ENCODE measurements at places on chromosomes 1 and 21.
A peak's percentile ranks its signal among the peaks of the same experiment; 100 is the strongest.

- no peak for DNase-seq
These were observed 6.8 kb downstream of the CR1 start for GRCh38 chr1:207502726-207503125.

DNA sequence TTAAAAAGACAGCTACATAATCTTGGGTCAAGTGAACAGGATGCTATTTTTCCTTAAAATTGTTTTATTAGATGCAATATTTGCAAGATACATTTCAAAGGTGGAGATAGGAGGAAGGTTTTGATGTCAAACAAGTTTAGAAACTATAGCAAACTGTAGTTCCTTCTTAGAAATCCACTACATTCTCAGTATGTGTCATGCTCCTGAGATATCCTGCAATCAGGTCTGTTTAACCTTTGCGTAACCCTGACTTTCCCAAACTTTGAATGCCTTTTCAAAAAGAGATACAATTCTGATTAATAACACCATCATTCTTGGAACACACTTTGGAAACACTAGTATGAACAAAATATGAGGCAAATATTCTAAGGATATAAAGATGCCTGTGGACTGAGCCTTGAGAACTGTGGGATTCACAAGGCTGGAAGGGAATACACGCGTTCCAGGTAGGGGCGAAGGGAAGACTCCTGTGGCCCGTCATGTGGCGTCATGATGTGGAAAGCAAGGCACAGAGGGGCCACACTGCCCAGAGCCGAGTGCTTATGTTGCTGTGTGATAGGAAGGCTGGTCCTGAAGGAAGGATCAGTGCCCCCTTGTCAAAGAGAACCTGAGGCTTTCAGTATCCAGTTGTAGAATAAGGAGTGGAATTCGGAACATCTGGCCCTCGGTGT is 19.6 kb upstream of the TARBP1 start:
- DNase-seq, result no peak

DNA sequence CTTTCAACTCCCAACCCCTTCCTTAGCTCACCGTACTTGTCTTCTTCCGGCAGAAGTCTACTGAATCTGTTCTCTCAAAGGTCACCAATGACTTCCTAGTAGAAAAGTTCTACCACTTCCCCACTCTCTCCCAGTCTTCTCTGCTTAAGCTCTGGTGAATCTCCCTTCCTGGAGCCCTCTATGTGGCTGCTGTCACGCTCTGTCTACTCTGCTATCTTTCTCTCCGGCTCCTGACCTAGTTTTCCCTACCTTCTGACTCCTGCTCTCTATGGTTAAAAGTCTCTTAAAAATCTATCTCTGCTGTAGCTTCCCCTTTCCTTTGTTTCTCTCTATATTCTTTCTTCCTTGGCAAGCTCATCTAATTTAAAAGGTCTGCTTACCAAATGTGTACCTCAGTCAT is 350.1 kb upstream of the GREM2 start:
- DNase-seq, result no peak

DNA sequence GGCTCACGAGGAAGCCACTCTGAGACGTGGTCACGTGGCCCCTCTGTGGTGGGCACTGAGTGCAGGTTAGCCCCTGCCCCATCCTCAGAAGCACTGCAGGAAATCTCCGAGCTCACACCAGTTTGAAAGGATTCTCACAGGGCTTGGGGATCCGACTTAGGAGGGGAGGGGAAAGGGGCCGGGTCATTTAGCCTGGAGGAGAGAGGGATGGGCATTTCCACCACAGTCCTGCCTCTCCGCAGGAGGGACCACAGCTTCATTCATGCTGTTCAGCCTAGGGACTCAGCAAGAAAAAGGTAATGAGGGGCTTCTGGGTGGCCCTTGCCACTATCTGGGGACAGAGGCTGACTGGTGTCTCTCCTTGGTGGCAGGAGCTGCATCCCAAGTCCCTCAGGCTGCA is 126.5 kb downstream of the NPHP4 start:
- DNase-seq, result no peak

GRCh38 chr1:163509114-163509513 is 187.4 kb downstream of the NUF2 start:
- DNase-seq, result no peak

GRCh38 chr1:16164213-16165072 is 8.6 kb upstream of the EPHA2 start:
- no peak for DNase-seq

DNA sequence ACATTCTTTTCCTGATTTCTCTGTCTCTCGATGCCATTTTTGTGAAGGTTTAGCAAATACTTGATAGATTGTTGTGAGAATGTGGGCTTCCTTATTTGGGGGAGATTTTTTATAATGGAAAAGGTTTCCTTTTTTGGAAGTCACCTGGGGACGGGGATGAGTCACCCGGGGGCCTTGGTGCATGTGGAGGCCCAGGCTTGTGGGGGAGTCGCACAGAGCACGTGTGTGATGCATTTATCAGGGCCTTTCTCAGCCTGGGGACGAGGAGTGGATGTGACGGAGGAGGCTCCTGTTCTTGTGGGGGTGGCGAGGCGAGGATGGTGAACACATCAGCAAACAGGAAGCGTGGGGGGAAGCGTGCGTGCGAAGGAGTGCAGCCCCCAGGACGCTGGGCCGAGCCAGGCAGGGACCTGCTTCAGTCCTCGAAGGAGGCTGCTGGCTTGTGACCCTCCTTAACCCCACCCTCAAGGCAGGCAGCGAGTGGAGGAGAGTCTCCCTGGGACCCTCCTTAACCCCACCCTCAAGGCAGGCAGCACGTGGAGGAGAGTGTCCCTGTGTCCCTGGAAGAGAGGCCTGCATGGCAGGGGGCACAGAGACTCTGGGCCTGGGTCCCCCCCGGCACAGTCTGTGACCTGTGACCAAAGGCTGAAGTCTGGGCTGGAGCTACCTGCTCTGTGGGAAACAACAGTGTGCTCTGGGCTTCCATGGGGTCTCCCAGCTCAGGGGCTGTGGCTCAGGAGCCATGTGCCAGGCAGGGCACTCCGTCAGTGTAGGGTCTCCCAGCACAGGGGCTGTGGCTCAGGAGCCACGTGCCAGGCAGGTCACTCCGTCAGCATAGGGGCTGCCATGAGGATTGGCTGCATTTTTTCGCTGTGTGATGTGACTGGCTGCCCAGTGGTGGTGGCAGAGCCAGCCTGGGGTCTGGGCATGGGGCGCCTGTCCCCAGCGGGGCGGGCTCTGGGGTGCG is 57.2 kb downstream of the AGPAT3 start:
- DNase-seq, result peak; percentile 46

GRCh38 chr1:81192647-81193642 is 607.8 kb upstream of the ADGRL2 start:
- no peak for DNase-seq

DNA sequence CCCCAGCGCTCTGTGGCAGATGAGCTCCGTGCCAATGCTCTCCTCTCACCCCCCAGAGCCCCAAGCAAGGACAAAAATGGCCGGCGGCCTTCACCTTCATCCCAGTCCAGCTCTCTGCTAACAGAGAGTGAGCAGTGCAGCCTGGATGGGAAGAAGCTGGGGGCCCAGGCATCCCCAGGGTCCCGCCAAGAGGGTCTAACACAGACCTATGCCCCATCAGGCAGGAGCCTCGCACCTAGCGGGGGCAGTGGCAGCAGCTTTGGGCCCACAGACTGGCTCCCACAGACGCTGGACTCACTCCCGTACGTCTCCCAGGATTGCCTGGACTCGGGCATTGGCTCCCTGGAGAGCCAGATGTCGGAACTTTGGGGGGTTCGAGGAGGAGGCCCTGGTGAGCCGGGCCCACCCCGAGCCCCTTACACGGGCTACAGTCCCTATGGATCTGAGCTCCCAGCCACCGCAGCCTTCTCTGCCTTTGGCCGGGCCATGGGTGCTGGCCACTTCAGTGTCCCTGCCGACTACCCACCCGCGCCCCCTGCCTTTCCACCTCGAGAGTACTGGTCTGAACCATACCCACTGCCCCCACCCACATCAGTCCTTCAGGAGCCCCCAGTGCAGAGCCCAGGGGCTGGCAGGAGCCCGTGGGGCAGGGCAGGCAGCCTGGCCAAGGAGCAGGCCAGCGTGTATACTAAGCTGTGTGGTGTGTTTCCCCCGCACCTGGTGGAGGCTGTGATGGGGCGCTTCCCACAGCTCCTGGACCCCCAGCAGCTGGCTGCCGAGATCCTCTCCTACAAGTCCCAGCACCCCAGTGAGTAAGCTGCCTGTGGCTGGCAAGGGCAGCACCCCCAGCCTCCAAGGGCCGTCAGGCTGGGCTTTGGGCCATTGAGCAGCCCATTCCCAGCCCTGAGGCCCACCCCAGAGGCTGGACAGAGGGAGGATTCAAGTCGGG is 8.7 kb downstream of the ZC3H12A start:
- DNase-seq, result peak; percentile 11

DNA sequence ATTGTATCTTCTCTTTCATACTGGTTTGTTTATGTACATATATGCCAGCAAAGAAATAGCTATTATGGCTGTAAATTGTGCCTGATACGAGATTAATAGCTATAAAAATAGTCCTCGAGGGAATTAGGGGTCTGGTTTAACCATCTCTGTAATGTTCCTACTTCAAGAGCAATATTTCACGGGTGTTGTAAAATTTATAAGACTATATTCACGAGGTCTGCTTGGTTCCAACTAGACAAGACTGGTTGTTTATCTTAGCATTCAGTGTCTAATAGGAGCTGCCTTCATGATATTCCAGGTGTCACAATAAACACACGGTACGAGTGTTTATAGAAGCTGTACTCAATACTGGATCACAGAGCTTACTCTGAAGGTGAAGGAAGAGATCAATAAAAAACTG is 389.9 kb downstream of the SIPA1L2 start:
- DNase-seq, result no peak

GRCh38 chr21:19557488-19557887 is 1153.9 kb upstream of the TMPRSS15 start:
- no peak for DNase-seq

DNA sequence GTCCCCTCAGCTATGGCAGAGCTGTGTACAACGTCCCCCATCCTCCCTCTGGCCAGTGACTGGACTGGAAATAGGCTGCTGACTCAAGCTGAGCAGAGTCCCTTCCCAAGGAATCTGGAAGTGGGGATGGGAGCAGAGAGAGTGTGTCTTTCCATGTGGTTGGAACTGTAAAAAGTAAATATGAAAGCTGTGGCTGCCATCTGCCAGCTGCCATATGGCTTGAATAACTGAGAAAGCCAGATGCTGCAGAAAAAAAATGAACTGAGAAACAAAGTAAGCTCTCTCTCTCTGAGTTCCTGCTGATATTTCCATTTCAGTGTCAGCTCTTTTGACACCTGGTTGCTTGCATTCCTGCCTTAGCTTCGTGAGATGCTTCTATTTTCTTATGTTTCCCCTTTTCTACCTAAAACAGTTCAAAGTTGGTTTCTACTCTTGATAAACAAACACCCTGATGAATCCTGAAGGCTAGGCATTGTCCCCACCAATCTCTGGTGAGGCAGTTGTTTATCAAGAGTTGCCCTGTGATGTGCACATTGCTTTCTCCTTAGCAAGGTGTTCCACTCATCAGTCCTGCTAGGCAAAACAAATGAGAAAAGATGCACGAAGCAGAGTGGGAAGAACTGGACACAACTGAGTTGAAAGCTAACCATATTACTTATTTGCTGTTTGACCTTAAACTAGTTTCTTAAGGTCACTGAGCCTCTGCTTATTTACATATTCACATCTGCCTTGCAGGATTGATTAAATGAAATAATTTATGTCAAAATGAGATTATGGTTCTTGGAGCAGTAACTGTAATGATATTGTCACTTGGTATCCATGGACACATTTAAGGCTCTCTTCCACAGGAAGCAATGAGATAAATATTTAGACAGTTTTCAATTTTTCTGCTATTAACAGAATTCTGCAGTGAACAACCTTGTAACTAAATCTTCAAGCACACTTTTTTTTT is 16.6 kb upstream of the DR1 start:
- DNase-seq, result no peak

All from CD4-positive, alpha-beta T cell treated with Interleukin-1 beta for 1 hour (primary cell).